Activated T-helper 17 cell treated with anti-CD3 and anti-CD28 coated beads, Interleukin-2, amount 50 U/mL, for 72 hours (primary cell): ENCODE measurements at places on chromosomes 4 and X. TPM values are rescaled to one million over a fixed set of nuclear protein-coding genes. Genes with fewer than 3 reads are reported as not detected.

DNA sequence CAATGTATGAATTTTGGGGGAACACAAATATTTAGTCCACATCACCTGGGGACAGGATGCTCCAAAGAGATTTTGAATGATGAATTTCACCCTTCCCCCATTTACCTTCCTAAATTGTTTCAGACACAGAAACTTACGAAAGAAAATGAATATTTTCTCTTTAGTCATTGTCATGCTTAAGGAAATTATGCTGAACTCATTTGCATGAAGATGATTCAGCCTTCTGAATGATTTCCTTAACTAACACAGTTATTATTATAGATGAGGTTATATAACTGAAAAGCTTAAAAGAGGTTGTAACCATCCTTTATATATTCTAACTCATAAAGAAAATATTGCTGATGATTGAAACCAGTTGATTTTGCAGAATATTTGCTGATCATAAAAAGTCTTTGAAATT is 61.1 kb downstream of the KCNIP4 start:
- peak overlapping the region; percentile 84 for H3K27ac ChIP-seq
- no peak for ATAC-seq
- H3K4me1 ChIP-seq = no peaks in the 10 kb centered on the region
- H3K36me3 ChIP-seq = no peaks in the 10 kb centered on the region
- no peaks in the 10 kb centered on the region for H3K27me3 ChIP-seq

The FGA gene
- total RNA-seq = not detected

The ADH1A gene
- total RNA-seq = not detected

- no peak overlapping the region for H3K27ac ChIP-seq
- no peaks in the 10 kb centered on the region for H3K36me3 ChIP-seq
- ATAC-seq = no peak
Measured at GRCh38 chrX:142201113-142201512, 4.0 kb downstream of the MAGEC2 start.

GRCh38 chrX:39427906-39428305 is 626.6 kb downstream of the MID1IP1 start:
- H3K4me1 ChIP-seq = peaks cover 23% of the 10 kb centered on the region
- no peaks in the 10 kb centered on the region for H3K36me3 ChIP-seq
- ATAC-seq = peak; percentile 75
- peak overlapping the region; percentile 100 for H3K27ac ChIP-seq
- no peaks in the 10 kb centered on the region for H3K27me3 ChIP-seq

DNA sequence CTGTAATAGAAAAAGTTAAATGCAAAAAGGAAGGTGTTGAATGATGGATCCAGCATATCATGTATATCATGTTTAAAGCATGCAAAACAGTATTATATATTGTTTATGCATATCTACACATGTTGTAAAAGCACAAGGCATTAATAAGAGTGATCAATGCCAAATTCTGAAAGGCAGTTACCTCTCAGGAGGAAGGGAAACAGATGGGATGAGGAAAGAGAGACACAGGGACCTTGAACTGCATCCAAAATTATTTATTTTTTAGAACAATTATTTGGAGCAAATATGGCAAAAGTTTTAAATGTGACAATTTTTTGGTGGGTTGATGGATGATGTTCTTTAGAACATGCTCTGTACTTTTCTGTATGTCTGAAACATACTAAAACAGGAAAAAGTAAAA is 193.4 kb downstream of the CLCN4 start:
- H3K27ac ChIP-seq = no peak overlapping the region
- no peaks in the 10 kb centered on the region for H3K4me1 ChIP-seq
- ATAC-seq = no peak
- no peaks in the 10 kb centered on the region for H3K36me3 ChIP-seq
- H3K4me3 ChIP-seq = no peak overlapping the region
- H3K27me3 ChIP-seq = no peaks in the 10 kb centered on the region
